ENCODE measurements at places on chromosomes 7 and 10. TPM values are rescaled to one million over a fixed set of nuclear protein-coding genes. Genes with fewer than 3 reads are reported as not detected.

GRCh38 chr7:56063500-56063881 lies 595 bp upstream of the SUMF2 start:
- no peak for DNase-seq

GRCh38 chr7:142362349-142362748 lies 104.5 kb upstream of the PRSS58 start:
- DNase-seq, result no peak

DNA sequence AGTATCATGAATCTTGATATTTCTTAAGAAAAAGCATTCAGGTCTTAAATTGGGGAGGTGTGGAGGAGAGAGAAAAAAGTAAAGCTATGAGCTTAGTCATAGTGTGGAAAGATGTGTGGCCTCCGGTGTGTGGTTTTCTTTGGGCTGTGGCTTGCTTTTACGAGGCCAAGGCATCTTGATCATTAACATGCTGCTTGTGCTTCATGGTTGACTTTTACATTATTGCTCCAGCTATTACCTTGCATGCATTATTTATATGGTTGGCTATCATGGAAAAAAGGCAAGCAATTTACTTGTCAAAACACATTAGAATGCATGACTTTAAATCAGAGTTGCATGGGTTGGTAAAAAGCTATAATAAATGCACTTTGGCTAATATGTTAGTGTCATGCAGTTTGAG lies 300.7 kb upstream of the ADARB2 start:
- no peak for DNase-seq

- DNase-seq, result no peak
These were observed 20.8 kb upstream of the PTF1A start for GRCh38 chr10:23171232-23171876.

- DNase-seq, result no peak
These were observed 26.2 kb upstream of the DKK1 start for GRCh38 chr10:52287866-52288265.

Gene TACR2
- not detected for total RNA-seq

Gene WNT8B
- not detected for total RNA-seq

Gene GPR85
- total RNA-seq, result 4.9 TPM
